Stimulated activated CD4-positive, alpha-beta T cell treated with anti-CD3 and anti-CD28 coated beads, Interleukin-4, amount 100 ng/mL, for 1 hour (primary cell): ENCODE measurements at places on chromosomes 2 and 18.

DNA sequence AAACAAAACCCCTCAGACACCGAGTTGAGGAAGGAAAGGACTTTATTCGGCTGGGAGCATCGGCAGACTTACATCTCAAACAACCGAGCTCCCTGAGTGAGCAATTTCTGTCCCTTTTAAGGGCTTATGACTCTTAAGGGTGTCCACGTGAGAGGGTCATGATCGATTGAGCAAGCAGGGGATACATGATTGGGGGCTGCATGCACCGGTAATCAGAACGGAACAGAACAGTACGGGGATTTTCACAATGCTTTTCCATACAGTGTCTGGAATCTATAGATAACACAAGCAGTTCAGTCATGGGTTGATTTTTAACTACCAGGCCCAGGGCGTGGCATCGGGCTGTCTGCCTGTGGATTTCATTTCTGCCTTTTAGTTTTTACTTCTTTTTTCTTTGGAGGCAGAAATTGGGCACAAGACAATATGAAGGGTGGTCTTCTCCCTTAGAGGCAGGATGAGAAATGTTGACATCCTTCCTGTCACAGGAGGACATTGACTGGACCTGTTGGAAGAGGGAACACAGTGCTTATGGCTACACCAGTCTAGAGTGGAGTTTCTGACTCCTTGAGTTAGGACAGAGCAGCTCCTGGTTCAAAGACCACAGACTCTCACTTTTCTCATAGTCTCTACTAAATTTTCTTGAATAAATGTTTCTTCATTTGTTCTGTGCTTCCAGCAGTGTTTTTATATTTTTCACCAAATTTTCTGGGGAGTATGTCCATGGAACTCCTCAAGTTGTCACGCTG lies 35.8 kb downstream of the SPOPL start:
- no peak for DNase-seq

GRCh38 chr2:43345391-43345813 lies 119.0 kb upstream of the ZFP36L2 start:
- DNase-seq: no peak

DNA sequence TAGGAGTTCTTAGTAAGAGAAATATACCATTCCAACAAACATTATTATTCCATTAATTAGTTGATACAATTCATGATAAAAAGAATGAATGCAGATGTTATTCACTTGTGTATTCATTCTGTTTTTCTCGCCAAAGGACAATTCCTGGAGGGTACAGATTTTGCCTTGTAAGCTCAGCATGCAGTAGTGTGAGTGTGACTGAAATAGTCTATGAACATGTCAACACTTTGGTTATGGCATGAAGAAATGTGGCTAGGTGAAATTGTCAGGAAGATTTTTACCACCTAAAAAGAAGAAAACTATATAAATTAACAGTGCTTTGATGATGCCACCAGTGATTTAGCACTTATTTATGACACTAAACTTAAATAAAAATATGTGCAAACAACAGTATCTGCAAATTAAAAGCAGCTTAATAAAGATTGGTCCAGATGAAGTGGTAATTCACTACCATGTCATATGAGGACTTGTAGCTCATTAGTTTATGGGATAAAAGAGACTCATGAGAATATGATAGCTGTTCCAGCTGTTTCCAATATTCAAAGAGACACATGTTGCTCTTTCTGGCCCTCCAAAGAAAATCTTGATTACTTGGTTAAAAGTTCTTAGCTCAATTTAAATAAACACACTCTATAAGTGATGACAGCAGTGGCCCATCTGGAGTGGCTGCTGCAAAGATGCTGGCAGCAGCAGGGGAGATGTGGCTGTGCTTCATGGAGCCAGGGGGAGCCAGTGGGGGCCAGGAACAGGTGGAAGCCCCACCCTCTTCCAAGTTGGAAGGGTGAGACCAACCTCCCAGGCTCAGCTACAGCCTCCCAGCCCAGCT lies 165.0 kb downstream of the CDH19 start:
- DNase-seq: no peak

- no peak for DNase-seq
Measured at GRCh38 chr18:40056079-40056692, 1898.8 kb upstream of the PIK3C3 start.

- no peak for DNase-seq
Measured at GRCh38 chr2:218391202-218391601, 8.5 kb upstream of the CTDSP1 start.

GRCh38 chr2:41791523-41791922 lies 256.3 kb upstream of the PKDCC start:
- DNase-seq: no peak

GRCh38 chr2:182763311-182763912 lies 47.4 kb downstream of the DNAJC10 start:
- DNase-seq: no peak

GRCh38 chr2:236161082-236161462 lies 7.1 kb downstream of the GBX2 start:
- DNase-seq: no peak

- no peak for DNase-seq
Measured at GRCh38 chr2:237178396-237178795, 92.7 kb downstream of the COPS8 start.

DNA sequence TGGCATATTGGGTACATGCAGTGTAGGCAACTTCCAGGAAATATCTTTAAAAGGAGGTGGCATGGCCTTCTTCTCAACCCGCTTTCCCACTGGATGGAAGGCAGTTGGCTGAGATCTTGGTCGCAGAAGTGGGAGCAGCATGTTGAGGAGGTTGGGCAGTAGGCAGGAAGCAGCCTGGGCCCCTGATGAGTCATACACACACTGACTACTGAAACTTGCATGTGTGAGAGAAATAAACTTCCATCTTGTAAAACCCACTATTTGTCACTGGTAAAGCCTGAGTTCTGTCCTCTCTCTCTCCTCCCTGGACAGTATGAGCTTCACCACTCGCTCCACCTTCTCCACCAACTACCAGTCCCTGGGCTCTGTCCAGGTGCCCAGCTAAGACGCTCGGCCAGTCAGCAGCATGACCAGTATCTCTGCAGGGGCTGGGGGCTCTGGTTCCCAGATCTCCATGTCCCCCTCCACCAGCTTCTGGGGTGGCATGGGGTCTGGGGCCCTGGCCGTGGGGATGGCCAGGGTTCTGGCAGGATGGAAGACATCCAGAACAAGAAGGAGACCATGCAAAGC lies 233.8 kb upstream of the SPRED2 start:
- DNase-seq: no peak

- DNase-seq: no peak
Measured at GRCh38 chr2:66057844-66058243, 377.1 kb upstream of the MEIS1 start.

DNA sequence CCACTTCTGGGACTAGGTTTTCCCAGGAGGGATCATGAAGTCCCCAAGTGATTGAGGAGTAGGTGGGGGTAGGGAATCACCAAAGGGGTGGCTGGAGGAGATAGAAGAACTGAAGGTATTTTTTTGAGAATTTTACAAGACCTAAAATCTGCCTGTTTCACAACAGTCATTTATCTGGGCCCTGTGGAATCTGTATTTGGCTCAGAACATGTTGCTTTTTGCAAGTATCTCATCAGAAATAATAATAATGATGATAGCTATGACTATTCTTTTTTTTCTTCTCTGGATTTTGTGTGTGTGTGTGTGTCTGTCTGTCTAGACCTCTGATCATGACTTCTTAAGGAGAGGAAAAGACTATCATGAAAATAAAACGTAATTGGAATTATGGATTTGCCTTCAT lies 13.9 kb downstream of the STON1 start:
- DNase-seq: no peak

GRCh38 chr2:46846536-46846935 lies 69.1 kb downstream of the MCFD2 start:
- DNase-seq: no peak

GRCh38 chr2:237977380-237977779 lies 10.6 kb downstream of the UBE2F start:
- DNase-seq: no peak

DNA sequence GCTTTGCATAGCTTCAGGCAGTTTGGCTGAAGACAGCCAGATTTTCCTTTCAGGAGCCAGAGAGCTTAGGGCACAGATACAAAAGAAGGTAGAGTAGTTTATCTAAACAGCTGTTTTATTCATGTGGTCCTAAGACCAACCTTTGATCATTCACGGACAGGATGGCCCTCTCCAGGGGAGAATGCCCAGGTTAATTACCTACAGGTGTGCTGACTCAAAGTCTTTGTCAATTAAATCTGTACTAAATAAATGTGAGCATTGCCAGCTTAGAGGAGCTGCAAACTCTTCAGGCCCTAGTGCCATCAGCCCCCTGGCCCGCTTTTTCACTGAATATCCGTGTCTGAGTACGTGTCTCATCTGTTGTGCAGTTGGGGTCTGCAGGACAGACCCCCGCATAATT lies 554.7 kb downstream of the NUP35 start:
- DNase-seq: no peak

DNA sequence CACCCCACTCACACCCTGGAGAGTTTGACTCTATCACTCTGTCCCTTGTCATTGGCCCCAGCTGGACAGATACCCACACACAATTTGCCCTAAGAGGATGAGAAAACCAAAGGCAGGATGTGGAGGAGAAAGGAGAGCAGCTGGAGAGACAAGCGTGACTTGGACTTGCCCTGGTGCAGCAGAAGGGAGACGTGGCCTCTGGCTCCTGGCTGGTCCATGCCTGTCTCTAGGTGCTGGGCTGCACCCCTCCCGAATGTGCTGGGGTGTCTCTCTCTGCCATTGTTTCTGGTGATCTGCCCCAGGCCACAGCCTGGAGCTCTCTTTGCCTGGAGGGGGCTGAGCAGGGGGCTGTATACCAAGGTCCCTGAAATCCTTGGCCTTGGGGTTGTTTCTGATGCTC lies 88.7 kb upstream of the HDAC4 start:
- no peak for DNase-seq

GRCh38 chr2:205596581-205596980 lies 85.7 kb upstream of the NRP2 start:
- no peak for DNase-seq

DNA sequence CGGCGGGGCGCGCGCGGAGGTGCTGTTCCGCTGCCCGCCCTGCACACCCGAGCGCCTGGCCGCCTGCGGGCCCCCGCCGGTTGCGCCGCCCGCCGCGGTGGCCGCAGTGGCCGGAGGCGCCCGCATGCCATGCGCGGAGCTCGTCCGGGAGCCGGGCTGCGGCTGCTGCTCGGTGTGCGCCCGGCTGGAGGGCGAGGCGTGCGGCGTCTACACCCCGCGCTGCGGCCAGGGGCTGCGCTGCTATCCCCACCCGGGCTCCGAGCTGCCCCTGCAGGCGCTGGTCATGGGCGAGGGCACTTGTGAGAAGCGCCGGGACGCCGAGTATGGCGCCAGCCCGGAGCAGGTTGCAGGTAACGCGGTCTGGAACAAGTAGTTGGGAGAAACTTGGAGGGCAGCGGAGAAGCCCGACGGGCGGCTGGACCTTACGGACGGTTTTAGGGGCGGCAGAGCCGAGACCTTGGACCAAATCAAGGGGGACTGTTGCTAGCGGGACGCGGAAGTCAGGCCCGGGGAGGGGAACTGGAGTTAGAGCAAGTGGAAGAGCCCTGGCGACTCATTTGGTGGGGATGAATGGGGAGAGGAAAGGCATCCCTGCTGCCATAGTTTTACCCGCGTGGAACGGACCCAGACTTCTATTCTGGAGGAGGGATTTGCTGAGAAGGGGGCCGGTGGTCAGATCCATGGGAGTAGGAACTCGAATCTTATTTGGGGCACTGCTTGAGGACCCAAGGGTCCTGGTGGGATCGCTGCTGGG lies 573 bp downstream of the IGFBP2 start:
- no peak for DNase-seq

DNA sequence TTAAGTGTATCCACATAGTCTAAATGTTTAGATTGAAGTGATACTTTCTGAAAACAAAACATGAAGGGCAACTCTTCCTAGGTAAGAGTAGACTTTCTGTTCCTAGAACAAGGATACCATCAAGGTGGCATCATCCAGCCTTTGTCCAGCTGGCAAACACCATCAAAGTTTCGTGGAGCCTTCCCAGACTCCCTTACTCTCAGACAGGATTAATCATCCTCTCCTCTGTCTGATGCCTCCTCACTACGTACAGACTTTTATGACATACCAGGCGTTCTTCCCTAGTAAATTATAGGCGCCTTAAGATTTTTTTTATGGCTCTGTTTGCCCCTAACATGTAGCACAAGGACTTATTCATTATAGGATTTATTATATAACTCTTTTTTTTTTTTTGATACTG lies 29.4 kb upstream of the ASNSD1 start:
- no peak for DNase-seq

- no peak for DNase-seq
Measured at GRCh38 chr2:220076734-220077133, 449.3 kb downstream of the SLC4A3 start.

DNA sequence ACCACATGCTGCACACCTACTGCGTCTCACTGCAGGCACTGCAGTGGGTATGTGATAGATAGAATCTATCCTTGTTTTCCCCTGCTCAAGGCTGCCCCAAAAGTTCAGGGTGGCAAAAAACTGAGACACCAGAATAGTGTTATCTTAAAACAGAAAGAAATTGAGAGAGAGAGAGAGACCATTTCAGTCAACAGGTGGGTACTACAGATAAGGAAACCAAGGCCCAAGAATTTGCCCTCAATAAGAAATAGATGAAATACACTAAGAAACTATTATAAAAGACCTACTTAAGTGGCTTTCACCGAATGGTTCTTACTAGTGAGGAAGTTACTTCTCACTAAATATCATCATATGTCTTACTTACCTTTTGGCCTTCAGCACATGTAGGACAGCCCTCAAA lies 27.9 kb downstream of the EPG5 start:
- no peak for DNase-seq

DNA sequence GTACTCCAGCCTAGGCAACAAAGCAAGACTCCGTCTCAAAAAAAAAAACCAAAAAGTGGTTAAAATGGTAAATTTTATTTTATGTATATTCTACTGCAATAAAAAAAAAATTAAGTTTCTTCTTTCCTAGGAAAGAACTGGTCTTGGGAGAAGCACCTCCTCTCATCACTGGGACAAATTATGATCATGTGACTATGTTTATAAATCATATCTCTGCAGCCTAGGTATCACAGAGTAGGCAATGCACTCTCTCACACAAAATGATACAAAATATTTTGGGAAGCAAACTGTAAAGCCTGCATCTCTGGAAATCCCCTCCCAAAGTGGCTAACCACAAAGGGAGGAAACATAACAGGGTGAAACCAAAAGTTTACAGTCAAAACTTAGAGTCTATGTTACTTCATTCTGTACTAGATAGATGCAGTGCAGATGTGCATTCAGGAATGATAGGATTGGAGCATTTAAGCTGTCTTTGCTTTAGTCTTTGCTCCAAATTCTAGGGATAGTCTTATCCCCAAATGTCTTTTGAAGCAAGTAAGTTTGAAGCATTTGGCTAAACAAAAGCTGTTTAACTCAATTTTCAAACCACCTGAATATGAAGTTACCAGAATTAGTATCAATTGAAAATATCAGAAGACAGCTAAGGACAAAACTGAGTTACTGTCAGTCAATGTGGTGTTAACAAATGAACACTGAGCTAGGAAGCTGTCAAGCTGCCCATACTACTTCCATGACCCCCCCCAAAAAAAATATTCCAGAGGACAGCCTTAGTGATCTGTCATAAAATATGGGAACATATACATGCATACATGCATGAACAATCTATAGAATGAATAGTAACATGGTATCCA lies 21.1 kb upstream of the MALT1 start:
- DNase-seq: no peak

- no peak for DNase-seq
Measured at GRCh38 chr2:79640001-79640400, 127.2 kb downstream of the CTNNA2 start.

GRCh38 chr2:187194049-187194448 lies 254.0 kb downstream of the CALCRL start:
- no peak for DNase-seq
